ENCODE measurements at places on chromosomes 5 and 9.
A peak's percentile ranks its signal among the peaks of the same experiment; 100 is the strongest.

DNA sequence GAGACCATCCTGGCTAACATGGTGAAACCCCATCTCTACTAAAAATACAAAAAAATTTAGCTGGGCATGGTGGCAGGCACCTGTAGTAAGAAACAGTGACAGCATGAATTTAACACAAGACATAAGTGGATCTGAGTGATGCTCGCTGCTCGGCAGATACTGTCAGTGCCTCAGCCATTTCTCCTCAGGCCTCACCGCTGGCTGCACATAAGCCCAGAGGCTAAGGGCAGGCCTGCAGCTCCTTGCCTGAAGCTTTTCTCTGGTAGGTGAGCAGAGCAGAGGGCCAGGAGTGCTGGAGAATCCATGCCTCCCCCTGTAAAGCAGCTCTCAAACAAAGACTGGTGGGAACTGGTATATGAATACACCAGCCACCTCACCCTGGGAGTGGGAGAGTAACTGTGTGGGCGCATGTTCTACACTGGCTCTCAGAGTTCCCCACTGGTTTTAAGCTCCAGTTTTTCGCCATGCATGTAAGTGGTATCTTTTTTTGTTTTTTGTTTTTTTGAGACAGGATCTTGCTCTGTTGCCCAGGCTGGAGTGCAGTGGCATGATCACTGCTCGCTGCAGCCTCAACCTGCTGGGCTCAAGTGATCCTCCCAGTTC, 10.3 kb upstream of the CD72 start:
- DNase-seq, result no peak

DNA sequence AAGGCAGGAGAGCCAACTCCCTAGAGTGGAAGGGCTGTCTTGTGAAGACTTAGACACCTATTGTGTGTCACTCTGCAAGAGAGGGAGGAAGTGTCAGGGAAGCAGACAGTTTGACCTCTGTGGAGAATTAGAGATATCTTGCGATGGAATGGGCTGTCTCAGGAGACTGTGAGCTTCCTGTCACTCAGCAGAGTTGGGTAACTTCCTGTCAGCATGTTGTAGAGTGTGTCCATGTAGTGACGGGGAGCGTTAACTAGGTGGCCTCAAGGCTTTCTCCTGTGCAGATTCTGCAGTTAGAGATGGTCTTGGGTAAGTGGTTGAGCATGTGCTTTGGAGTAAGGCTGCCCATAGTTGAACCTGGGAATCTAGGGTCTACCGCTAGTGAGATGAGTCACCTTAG, 136.5 kb downstream of the KIF4B start:
- no peak for DNase-seq

DNA sequence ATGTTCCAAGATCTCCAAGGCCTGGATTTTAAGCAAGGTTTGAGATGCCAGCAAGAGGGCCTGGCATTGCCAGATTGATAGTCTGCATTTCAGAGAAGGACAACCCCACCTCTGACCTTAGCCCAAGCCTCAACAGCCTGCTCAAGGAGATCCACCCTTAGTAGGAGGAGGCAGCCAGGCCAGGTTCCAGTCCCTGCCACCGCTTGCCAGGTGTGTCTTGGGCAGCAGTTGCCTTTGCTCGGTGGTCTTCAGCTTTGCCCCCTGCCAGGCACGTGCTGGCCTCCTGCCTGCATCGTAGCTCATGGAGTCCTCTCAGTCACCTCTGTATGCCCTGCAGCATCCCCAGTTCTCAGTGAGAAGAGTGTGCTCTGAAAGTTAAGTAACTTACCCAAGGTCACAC, 134.2 kb downstream of the KCNIP1 start:
- no peak for DNase-seq

DNA sequence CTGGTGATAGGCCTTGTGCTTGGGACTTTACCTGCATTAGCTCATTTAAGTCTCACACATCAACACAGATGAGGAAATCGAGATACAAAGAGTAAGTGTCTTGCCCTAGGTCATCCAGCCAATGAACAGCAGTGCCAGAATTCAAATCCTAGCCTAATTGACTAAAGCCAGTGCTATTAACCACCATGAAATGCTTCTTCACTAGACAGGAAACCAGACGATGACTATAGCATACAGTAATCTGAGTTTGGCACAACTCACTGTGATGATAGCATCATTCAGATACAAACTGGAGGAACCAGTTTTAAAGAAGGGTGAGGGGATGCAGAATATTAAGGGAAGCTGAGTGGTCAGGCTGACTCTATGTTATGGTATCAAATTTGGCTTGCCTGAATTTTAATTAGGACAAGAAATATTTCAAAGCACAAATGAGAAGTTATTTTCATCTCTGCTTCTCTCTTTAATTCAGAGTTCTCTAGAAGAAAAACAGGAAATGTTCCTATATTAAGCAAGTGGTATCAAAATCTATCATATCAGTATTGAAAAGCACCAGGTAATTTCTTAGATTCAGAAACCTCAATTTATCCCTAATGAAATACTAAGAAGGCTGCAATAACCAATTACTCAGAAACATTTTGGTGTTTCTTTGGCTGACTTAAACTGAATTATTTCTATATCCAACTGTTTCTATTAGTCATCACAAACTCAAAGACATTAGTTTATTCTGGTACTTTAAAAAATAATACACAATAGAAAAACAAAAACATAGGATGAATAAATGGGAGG, 147.0 kb upstream of the RASA1 start:
- no peak for DNase-seq

DNA sequence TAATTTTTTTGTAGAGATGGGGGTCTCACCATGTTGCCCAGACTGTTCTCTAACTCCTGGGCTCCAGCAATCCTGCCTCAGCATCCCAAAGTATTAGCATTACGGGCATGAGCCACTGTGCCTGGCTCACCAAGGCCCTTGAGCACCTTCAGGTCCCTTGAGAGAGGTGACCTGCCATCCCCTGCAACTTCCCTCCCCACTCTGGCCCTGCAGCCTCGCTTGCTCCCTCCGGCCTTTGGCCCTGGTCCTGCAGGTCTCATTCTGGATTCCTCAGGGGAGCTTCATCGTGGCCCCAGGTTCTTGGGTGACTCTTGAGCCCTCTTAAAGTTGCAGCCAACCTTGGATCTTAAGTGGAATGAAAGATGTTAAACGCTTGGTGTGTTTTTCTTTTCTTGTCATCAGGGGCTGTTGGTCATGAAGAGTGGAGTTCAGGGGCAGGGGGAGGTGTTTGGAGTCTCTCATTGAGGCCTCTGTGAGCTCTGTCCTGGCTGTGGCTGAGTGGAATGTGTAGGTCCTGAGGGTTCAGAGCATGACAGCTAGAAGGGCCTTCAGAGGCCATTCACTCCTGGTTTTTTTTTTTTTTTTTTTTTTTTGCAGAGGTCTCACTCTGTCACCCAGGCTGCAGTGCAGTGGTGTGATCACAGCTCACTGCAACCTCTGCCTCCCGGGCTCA, 33.0 kb downstream of the PPARGC1B start:
- no peak for DNase-seq

DNA sequence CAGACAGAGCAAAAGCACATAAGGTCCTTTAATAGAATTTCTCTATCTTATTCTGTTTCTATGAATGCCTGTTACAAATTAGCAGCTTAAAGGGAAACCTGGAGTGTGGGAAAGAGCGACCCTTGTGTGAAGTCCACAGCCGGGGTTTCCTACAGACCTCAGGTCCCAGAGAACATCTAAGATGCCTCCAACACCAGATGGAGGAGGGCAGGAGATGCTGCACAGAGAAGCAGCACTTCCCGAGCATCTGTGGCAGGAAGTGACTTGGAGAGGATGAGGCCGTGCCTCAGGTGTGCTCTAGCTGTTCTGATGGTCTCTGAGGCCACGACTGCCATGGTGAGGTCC, 26.8 kb downstream of the IRF1 start:
- DNase-seq, result no peak

DNA sequence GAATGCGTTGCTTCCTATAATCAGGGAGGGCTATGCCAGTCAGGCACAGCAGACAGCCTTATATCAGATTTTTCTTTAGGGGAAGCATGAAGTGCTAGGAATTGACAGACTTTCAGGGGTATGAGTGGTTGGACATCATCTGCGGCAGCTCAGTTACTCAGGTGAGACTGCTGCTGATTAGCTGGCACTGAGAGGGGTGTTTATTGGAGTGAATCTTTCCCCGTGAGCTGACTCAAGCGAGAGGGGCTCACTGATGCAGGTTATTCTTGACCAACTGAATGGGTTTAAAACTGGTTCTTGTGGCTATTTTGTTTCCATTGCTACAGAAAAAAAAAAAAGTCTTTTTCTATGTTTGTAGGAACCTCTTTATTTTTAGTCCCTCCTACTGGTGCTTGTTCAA, 46.2 kb upstream of the TNPO1 start:
- DNase-seq, result no peak

- DNase-seq, result peak; percentile 95
Observed at GRCh38 chr5:88660947-88661805, 221.8 kb downstream of the MEF2C start.

GRCh38 chr9:133850937-133851336, 112.8 kb upstream of the SARDH start:
- no peak for DNase-seq

GRCh38 chr5:76867038-76867437, 17.2 kb downstream of the S100Z start:
- no peak for DNase-seq

DNA sequence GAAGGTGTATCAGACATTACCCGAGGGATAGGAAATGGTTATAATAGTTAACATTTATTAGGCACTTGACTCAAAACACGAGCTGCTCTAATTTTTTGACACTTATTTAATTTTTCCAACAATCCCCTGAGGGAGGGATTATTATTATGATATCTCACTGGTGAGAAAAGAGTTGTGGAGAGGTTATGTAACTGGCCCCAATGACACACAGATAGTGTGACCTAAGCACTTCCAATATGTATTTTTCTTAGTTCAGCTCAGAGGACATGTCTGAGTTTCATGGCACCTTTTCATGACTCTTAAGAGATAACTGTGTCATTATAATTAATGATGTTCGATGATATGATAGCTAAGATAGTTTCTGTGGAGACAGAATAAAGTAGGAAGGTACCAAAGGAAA, 86.9 kb downstream of the PTCD2 start:
- DNase-seq, result no peak

DNA sequence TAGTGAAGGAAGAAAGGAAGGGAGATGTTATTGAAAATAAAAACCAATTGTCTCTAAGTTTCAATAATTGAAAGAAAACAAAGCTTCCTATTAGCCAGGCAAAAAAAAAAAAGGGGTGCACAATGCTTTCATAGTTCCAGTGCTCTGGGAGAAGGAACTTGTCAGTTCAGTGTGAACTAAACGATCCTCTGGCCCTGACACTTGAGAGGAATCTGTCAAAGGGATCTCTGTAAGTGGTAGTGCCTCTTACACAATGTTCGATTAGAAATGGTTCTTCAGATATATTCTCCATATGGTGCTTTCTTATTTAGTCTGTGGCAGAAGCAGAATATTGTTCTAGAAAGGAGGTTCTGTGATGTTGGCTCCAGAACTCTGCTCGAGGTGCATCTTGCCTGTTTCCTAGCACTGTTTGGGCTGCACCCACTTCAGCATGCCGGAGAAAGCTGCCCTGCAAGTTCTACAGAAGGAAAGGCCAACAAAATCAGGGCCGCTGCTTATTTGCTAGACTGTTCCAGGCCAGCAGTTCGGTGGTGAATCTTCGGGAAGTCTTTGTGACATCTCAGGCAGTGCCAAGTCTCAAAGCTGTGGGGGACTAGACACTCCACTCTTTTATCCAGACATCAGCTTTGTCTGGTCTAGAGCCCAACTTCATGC, 90.9 kb downstream of the PIK3R1 start:
- no peak for DNase-seq

DNA sequence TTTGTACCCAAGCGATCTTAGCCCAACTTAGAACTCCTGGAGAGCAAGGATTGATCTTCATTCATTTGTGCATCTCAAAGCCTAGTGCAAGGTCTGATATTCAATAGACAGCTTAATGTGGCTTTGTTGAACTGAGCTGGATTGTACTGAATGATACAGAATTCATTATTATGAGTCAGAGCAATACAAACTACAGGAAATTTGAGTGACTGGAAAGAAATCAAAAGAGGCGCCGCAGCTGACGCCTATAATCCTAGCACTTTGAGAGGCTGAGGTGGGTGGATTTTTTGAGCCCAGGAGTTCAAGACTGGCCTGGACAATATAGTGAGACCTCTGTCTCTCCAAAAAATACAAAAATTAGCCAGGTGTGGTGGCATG, 58.6 kb downstream of the ENC1 start:
- no peak for DNase-seq

DNA sequence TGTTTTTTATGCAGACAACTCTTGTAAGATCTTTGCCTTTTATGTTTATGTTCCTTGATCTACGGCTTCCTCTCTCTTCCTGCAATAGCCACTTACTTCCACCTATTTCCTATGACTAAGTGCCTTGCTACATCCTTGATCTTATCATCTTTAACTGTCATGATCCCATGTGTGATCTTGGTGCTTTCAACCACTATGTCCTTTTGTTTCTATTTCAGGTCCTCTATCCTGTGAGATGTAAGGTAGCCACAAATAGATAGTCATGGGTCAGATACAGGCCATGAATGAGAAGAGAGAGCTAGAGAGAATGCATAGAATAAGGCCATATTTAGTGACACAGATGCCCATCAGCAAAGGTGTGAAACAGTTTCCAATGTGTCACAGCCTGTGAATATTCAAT, 243.6 kb upstream of the HAPLN1 start:
- DNase-seq, result no peak

DNA sequence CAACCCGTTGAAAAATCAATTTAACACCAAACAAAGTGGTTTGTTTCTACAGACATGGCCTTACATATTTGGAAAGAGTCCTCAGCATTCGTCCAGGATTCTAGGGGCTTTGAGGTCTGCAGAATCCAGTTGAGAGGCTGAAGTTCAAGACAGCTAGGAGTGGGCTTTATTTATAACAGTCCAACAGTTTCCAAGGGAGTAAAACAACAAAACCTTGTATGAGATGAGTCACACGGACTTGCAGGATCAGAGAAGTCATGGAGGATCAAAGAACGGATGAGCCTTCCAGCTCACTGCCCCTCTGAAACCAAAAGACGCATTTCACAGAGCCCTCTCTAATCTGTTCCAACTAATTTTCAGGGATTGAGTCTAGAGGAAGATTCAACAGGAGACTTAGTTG, 11.1 kb upstream of the ESM1 start:
- DNase-seq, result no peak

DNA sequence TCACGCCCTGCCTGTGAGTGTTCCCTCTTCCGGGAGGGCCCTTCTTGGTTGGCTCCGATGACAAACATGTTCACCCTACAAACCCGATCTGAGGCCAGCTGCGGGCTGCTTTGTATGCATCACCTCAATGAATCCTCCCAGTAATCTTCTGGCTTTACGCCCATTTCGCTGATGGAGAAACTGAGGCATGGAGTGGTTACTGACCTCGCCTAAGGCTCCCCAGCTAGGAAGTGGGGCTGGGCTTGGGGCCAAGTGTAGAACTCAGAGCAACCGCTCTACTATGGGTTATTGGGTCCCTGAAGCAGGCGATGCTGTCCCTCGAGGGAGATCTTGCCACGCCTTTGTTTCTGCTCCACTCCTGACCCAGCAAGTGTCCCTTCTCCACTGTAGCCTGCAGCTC, 38.2 kb upstream of the RPL26L1 start:
- DNase-seq, result no peak

GRCh38 chr5:108579236-108579635, 168.5 kb upstream of the FER start:
- DNase-seq, result no peak

- no peak for DNase-seq
Observed at GRCh38 chr5:115377468-115378217, 81.2 kb upstream of the CCDC112 start.

- no peak for DNase-seq
Observed at GRCh38 chr5:154522284-154522683, 44.3 kb upstream of the HAND1 start.

GRCh38 chr5:21398511-21398910, 1410.5 kb upstream of the CDH18 start:
- peak; percentile 48 for DNase-seq

- no peak for DNase-seq
Observed at GRCh38 chr9:18390393-18390792, 83.6 kb upstream of the ADAMTSL1 start.

Measured in SHP77 (cell line).